ENCODE measurements at places on chromosomes 3 and 15. TPM values are rescaled to one million over a fixed set of nuclear protein-coding genes. Genes with fewer than 3 reads are reported as not detected.

DNA sequence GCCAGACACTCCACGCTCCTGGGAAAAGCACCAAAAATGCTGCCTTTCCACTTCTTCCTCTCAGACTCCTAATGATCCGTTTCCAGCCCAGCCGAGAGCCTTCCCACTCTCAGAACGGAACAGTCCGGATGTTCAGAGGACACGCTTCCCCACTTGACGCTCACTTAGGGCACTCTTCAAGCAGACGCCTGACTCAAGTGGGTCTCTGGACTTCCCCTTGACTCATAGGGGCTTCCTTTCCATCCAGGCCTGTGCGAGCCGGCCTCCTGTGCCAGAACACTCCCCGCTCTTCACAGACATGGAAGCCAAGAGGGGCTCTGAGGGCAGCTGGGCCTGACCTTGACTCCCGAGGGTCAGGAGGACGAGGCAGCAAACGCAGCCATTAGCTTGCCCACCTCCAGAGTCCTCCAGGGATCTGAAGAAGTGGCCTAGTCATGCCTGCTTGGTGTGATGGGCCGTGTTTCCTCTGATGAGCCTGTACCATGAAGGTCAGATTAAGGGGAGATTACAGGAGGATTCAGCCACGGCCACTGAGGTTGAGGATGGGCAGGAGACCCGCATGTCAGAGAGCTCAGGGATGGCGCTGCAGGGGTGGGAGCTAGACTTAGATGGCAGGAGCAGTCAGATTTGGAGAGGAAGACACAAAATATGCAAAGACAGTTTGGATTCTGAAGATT is 114.7 kb upstream of the TLE3 start:
- no peak for DNase-seq

GRCh38 chr15:62439543-62440016 is 274.5 kb upstream of the C2CD4B start:
- DNase-seq: no peak

- no peak for DNase-seq
These were observed 307.8 kb upstream of the AGTR1 start for GRCh38 chr3:148389916-148390315.

DNA sequence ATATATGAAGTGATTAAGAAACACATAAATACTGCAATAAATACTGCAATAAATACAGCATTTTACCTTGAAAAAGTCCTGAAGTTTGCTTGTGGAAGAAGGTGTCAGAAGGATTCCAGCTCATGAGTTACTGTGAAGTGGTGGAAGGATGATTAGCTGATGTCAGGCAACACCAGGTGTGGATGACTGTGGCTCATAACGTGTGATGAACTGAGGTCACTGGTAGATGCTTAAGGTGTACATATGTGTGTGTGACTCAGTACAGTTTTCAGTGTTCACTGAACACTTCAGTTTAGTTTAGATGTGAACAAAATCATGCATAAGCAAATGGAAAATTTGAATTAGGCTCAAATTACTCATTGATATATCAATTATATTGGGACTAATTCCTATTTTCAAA is 1045.0 kb downstream of the NTRK3 start:
- DNase-seq: no peak

- DNase-seq: no peak
These were observed 82.0 kb downstream of the KCNMB2 start for GRCh38 chr3:178618197-178618596.

- no peak for DNase-seq
These were observed 88.2 kb downstream of the TNFAIP8L3 start for GRCh38 chr15:51006336-51006985.

DNA sequence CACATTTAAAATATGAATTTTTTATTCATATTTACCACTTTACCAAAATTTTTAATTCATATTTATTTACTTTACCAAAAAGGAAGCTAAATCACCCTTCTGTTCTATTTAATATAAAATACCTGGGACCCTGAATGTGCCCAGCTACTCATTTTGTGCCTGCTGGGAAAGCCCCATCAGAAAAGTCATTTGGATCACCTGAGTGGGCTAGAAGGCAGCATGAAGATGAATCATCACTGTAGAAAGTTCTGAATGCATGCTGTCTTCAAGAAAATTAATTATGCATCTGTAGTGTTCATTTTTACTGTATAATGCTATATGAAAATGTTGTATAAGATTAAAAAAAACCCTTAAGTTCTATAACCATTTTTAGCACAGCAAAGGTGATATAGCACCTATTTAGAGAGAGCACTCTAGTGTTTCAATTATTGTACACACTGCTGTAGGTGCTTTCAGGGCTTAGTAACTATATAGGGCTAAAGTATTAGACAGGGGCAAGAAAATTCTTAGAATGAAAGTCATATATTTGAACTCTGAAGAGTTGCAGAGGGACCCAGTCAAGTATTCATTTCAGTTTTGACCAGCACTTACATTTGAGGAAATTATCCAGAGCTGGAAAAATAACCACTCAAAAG is 175.1 kb downstream of the NFKBIZ start:
- no peak for DNase-seq

GRCh38 chr3:159948429-159949144 is 40.0 kb upstream of the IL12A start:
- DNase-seq: no peak

DNA sequence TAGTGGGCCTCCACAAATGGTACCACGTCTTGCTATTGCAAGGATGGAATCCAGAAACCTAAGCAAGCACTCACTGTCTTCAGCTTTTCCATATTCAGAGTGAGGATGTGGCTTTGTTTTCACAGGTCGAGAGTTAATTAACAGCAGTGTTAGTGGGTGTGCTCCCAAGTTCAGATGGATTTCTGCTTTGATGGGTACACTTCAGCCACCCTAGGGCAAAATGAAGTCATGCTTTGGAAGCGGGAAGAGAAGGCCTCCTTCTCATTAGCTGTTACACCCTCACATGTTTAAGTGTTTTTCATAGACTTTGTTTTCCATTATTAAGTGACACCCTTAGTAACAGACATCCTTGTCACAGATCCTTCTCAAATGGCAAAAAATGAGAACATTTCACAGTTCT is 36.3 kb upstream of the DYNC1LI1 start:
- DNase-seq: no peak

DNA sequence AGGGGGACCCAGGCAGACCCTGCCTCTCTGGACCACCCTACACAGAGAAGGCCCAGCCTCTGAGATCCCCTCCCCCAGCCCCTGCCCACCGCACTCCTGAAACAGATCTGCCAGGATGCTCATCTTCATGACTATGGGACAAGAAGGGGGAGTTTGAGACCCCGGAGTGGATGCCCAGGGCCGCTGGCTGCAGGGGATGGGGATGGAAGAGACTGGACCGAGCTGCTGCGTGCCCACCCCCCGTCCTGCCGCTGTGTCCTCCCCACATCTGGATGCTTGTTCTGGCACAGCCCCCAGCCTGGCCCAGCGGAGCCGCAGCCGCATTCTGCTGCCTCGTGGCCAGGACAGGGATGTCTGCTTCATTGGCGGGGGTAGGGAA is 30.3 kb upstream of the SEMA3F start:
- no peak for DNase-seq

GRCh38 chr15:62287066-62287857 is 122.2 kb upstream of the C2CD4B start:
- DNase-seq: no peak

DNA sequence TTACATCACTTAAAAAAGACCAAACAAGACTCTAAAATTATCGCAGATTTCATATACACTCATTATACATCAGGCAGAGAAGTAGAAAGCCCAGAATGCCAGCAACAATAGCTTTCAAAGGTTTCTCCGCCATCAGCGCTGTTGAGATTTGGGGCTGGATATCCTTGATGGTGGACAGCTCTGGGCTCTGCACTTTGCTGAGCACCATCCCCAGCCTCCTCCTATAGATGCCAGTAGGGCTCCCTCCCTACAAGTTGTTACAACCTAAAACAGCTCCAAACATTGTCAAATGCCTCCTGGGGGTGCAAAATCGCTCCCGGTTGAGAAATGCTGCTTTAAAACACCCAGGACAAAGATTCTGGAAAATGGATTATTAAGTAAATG is 73.5 kb downstream of the ATP10A start:
- no peak for DNase-seq

DNA sequence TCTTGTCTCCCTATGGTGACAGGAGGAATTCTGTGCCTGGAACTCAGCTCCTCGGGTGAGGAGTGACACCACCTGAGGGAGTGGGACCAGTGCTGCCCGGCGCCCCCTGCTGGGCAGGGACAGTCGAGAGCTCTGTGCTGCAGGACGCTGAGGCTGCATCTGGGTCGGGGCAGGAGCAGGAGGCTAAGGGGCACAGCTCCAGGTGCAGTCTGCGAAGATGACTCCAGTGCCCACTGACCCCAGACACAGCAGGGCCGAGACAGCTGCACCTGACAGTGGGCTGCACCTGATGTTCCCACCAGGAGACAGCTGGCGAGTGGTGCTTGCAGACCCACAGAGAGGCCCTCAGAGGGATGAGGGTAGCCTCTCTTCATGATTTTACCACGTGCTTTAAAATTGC is 152.9 kb downstream of the ATP10A start:
- DNase-seq: no peak

- no peak for DNase-seq
These were observed 48.4 kb downstream of the TMEM45A start for GRCh38 chr3:100540791-100541334.

- DNase-seq: no peak
These were observed 17.3 kb downstream of the FAM174B start for GRCh38 chr15:92638291-92638708.

GRCh38 chr15:39250460-39251186 is 330.3 kb upstream of the THBS1 start:
- no peak for DNase-seq

GRCh38 chr15:89656116-89656815 is 999 bp upstream of the KIF7 start:
- no peak for DNase-seq

- DNase-seq: no peak
These were observed 753 bp downstream of the ITGB5 start for GRCh38 chr3:124886168-124887056.

DNA sequence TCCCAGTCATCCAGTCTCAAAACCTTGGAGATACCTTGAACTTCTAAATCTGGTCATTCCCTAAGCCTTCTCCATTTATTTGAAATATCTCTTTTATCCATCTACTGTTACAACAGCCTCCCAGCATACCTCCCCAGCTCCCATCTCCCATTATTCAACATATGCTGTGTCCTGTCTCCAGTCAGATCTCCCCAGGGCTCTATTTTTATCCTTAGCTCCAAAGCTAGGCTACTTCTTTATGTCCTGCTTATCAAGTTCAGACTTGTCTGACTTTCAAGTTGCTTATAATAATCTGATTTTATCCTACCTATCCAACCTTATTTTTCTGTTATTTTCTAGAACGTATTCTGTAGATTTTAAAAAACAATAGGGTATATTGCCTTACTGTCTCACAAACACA is 44.2 kb downstream of the IQGAP1 start:
- no peak for DNase-seq

DNA sequence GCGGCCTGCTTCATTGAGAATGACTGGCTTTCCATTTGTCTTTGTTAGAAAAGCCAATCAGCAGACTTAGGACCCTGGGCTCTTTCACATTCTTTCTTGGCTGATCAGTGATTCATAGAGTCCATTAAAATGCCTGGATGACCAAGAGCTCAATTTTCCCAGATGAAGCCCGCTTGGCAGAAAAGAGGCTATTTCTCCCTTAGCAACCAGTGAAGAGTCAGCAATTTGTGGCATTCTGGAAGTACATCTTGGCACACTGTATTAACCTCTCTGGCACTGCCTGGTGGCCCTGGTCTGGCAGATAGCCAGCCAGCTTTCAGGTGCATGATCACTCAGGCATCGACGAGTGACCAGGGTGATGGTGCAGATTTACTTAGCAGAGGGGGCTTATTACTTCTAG is 145.7 kb upstream of the PLAAT1 start:
- DNase-seq: peak; percentile 9

DNA sequence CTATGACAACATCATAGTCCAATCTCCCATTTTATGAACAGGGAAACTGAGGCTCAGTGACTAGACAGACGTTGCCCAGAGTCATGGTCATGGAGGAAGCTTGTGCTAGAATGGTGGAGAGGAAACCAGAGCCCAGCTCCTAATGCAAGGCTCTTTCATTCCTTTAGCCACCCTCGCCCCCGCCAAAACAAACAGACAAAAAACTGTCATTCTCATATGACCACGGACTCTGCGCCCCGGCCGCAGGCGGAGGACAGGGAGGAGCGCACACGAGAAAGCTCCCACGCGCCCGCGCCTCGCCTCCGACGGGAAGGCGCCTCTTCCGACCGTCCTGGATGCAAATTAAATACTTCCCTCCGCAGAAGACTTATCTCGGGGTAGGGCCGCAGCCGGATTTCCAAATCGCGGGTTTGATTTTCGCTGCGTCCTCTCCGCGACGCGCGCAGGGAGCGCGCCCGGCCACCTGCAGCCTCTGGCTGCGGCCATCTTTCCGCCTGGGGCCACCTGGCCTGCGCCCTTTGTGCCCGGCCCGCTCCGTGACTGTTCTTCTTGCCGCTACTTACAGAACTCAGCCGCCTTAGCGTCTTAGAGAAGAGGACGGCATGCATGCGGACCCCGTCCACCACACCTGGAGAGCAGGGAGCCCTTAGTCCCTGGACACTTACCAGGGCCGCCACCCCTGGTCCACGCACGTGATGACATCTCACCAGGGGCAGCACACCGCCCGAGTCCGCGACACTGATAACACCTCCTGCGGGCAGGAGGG is 670 bp upstream of the ATP13A3 start:
- no peak for DNase-seq

GRCh38 chr3:35224565-35225295 is 414.6 kb upstream of the ARPP21 start:
- DNase-seq: no peak

- DNase-seq: peak; percentile 3
These were observed 70.2 kb downstream of the MYRIP start for GRCh38 chr3:39879581-39879980.

- peak; percentile 23 for DNase-seq
These were observed 46.4 kb downstream of the GATM start for GRCh38 chr15:45331972-45332371.

GRCh38 chr3:169497567-169498257 is 165.8 kb downstream of the MECOM start:
- DNase-seq: no peak

GRCh38 chr15:79987569-79987955 is 16.6 kb upstream of the BCL2A1 start:
- no peak for DNase-seq

- DNase-seq: no peak
These were observed at the start of gene CMTM8 for GRCh38 chr3:32238453-32239306. Gene CMTM8 (plus strand): TSS chr3:32238680. CDS start chr3:32238973, 293 bp downstream.

- DNase-seq: no peak
These were observed 3.9 kb downstream of the CIAO2A start for GRCh38 chr15:64089543-64090280.

SORD gene
- polyA plus RNA-seq: 28.0 TPM

RARRES1 gene
- polyA plus RNA-seq: 38.8 TPM

PAK6 gene
- 5.5 TPM for polyA plus RNA-seq

SLC38A3 gene
- 6.8 TPM for polyA plus RNA-seq

TAGLN3 gene
- 2.1 TPM for polyA plus RNA-seq

LRRC15 gene
- not detected for polyA plus RNA-seq

AMT gene
- 34.1 TPM for polyA plus RNA-seq

KNG1 gene
- 168 TPM for polyA plus RNA-seq

PP2D1 gene
- polyA plus RNA-seq: 0.26 TPM
